WERI-Rb-1 (cell line): ENCODE measurements at places on chromosomes 11 and 22.

- DNase-seq, result peak; percentile 80
Observed at GRCh38 chr11:111982019-111982464, 43.2 kb upstream of the DLAT start.

GRCh38 chr22:27840436-27840835 lies 38.9 kb upstream of the MN1 start:
- no peak for DNase-seq

- DNase-seq, result no peak
Observed at GRCh38 chr11:47915783-47916182, 64.6 kb upstream of the PTPRJ start.

- DNase-seq, result no peak
Observed at GRCh38 chr22:44952863-44953746, 56.7 kb downstream of the PHF21B start.

- DNase-seq, result no peak
Observed at GRCh38 chr11:27447288-27448183, 25.1 kb downstream of the LGR4 start.

- no peak for DNase-seq
Observed at GRCh38 chr11:77630157-77630710, 7.4 kb downstream of the CLNS1A start.

DNA sequence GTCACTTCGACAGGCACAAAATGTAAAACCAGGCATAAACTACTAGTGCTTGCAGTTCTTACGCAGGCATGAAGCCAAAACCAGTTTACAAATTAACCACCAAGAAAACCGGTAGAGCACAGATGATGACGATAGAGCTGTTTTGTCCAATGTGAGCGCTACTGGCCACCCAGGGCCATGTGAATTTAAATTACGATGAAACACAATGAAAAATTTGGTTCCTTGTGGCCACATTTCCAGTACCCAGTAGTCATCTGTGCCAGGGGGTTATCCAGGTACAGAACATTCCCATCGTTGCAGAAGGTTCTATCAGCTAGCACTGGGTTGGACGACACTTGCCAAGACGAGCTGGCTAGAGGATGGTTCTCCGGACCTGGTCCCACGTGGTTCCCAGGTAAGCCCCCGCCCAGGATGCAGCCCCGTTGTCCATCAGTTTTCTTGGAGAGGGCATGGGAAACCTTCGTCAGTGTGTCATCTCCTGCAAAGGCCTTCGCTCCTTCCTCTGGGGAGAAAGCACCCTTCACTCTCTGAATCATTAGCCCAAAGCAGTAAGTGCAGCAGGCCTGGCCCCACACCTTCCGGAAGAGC lies 1.1 kb upstream of the CD81 start:
- DNase-seq, result no peak

DNA sequence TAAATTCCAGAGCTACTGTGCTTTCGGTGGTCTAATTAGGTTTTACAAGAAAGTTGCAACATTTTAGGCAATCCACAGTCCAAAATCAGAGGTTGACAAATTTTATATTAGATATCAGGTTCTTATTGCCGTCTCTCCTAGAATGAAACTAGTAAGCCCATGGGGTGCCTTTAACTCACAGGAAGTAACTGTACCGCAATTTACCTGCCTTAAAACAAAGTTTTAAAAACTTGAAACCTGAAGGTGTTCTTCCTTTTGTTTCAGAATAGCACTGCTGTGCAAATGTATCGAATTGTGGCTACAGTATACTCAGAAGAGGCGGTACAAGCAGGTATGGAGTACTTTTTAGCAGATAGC lies 77.2 kb downstream of the PISD start:
- no peak for DNase-seq
